ENCODE measurements at places on chromosomes 4 and X.
A peak's percentile ranks its signal among the peaks of the same experiment; 100 is the strongest.

- no peak for DNase-seq
Measured at GRCh38 chr4:96483308-96484030, 643.6 kb downstream of the PDHA2 start.

- DNase-seq, result no peak
Measured at GRCh38 chrX:93932471-93933220, 258.6 kb downstream of the FAM133A start.

GRCh38 chr4:71406459-71406963 lies 67.7 kb downstream of the SLC4A4 start:
- peak; percentile 3 for DNase-seq

GRCh38 chrX:130100180-130100579 lies 10.1 kb downstream of the ELF4 start:
- DNase-seq, result peak; percentile 66

GRCh38 chr4:157502656-157503055 lies 282.1 kb downstream of the GRIA2 start:
- DNase-seq, result no peak

DNA sequence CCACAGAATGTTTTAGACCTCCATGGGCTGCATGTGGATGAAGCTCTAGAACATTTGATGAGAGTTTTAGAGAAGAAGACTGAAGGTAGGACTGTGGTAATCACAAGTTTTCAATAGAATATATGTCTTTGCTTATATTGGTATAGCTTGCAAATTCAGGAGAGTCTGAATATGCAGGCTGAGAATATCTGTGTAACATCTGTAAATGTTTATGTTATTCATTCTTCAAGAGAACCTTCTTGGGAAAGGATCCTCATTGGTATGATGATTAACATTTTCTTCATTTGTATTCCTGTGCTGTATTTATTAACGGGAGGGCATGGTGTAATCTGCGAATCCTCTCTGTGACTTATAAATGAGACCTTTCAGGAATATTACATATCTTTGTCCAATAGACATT lies 52.1 kb upstream of the RHOH start:
- no peak for DNase-seq

DNA sequence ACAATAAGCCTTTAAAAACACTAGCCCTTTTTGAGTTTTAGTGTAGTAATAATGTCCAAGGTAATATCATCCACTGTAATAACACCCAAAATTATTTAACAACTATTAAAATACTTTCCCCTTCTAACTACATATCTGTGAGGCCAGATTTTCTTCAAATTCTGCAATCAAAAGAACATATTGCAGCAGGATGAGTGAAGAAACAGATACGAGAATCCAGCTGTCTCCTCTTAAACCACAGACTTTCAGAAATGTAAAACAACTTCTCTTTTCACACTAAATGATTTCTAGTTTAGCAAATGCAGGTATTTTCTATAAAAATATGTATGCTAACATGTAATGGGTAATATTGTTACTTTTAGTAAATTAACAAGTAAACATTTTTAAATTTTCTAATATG lies 148.9 kb downstream of the PRDM5 start:
- DNase-seq, result no peak

DNA sequence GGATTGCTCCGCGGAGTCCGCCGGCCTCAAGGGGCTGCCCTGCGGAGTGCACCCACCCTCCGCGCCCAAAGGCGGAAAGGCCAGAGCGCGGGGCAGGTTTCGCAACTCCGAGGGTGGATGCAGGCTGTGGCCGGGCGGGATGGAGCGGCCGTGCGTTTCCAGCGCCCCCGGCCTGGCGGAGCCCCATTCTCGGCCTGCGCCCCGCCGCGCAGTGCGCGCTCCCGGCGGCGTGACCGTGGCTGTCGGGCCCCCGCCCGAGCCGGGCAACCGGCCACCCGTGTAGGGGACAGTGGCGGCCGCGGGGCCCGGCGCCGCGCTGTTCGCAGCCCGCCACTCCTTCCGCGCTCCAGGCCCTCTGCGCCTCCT lies 331 bp downstream of the SETD7 start:
- peak; percentile 47 for DNase-seq

GRCh38 chrX:150873616-150874015 lies 24.9 kb downstream of the CD99L2 start:
- no peak for DNase-seq

- no peak for DNase-seq
Measured at GRCh38 chrX:41152221-41152620, 67.0 kb downstream of the USP9X start.

GRCh38 chr4:166277853-166278252 lies 404.8 kb downstream of the TLL1 start:
- DNase-seq, result no peak

DNA sequence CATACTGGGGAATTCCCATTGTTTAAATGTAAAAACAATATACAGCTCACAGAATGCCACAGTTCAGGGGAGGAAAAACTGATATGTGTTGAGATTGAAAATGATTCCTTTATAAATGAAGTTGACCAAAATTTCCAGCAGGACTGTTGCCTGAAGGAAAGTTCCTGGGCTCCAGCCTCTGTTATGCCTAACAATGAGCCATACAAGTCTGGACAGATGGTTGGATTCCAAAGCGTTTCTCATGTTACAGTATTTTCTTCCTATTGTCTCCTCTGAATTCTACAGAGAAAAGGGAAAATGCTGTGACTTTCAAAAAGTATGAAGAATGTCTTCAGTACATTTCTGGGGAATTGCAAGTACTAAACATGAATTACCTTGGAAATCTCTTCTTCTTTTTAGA lies 73.3 kb downstream of the ALPK1 start:
- DNase-seq, result no peak

DNA sequence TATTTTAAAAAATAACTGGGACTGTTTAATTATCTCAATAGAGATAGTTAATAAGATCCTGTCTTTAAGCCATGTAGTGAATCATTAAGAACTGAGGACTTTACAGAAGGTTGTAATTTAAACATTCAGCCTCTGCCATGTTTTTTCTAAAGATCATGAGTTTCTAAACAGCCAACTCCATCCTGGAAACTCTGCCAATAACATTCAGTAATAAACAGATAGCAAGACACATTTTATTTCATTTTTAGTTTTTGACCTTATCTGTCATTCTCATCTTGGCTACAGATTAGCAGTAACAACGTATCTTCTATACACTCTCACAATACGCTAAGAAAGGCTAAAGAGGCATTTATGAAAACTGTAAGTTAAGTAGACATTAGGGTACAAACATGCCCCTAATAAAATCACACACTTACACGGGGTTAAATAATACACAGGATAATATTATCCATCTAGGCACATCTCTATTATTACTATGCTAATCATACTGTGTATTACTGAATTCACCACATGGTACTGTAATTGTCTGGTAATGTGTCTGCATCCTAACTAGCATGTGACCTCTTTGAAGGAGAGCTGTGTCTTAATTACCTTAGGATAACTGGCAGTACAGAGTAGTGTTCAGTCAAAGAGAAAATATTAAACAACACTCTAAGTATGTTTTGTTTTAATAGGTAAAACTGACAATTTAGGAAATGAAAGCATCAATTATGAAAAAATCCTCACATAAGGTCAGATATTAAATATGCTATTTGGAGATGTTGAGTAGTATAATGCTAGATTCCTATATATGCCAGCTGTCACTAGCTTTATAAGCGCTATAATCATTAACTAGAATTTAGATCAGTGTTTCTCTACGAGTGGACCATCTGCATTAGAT lies 122.4 kb upstream of the NAP1L5 start:
- no peak for DNase-seq

GRCh38 chr4:6856391-6856790 lies 53.2 kb upstream of the TBC1D14 start:
- DNase-seq, result no peak

GRCh38 chrX:128460835-128461234 lies 408.6 kb upstream of the ACTRT1 start:
- DNase-seq, result no peak

DNA sequence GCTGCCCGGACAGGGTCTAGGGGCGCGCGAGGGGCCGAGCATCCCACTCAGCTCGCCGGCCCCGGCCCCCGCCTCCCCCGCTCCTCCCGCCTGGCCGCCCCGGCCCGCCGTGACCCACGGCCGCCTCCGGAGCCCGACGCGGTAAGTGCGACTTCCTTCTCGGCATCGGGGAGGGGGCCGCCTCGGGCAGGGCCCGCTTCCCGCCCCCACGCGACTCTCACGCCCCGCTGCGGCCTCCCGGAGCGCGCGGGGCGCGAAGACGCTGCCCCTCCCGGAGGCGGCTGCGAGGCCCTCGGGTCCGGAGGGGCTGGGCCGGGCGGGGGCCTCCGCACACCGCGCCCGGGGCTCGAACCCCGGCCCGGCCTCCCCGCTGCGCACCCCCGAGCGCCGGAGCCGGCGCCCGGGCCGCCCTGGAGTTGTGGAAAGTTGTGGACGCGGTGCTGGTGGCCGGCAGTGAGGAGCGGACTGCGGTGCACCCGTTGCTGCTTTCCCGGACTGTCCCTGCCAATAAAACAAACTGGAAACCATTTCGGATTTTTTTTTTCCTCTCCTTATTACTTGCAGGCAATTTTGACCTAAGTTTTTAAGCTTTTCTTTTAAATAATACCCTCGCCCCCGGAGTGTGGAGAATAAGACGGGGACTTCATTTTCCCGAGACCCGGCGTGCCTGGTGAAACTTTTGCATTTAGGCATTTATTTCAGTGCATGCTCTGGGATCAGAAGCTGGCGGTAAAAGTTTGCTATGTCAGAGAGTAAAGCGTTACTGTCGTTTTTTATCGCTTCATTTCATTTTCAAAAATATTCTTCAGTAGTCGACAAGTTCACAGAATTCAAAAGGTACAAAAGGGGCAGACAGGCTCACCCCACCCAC lies 13.0 kb upstream of the TMEM156 start:
- peak; percentile 40 for DNase-seq

DNA sequence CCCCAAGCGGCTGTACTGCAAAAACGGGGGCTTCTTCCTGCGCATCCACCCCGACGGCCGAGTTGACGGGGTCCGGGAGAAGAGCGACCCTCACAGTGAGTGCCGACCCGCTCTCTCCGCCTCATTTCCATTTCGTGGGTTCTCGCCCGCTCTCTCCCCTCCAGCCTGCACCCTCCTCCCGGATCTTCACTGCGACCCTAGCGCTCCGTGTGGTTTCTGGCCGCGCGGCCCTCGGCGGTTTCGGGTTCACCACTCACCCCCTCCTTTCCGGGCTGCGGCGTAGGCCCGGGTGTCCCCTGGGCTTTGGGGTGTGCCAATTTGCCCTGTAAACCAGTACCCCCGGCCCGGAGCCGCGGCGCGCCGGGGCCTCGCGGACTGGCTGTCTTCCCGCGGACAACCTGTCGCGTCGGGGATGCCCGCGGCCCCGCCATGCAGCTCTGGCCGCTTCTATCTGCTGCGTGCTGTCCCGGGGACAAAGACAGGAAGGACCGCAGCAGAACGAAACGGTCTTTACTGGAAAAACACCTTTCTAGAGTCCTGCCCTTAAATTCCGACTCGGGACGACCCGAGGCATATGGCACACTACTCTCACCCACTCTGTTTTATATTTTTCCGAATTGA lies 737 bp downstream of the FGF2 start:
- peak; percentile 84 for DNase-seq
